Stimulated activated CD4-positive, alpha-beta T cell treated with anti-CD3 and anti-CD28 coated beads, Interleukin-15, amount 100 ng/mL, for 1 hour (primary cell): ENCODE measurements at places on chromosomes 13 and 19.
A peak's percentile ranks its signal among the peaks of the same experiment; 100 is the strongest.

DNA sequence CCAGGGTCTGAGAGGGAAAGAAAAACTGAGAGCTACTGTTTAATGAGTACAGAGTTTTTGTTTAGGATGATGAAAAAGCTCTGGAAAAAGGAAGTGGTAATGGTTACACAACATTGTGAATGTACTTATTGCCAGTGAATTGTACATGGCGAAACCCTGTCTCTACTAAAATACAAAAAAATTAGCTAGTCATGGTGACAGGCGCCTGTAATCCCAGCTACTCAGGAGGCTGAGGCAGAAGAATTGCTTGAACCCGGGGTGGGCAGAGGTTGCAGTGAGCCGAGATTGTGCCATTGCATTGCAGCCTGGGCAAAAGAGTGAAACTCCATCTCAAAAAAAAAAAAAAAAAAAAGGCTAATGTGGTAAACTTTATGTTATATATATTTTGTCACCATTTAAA lies 96.3 kb downstream of the VWA8 start:
- DNase-seq = no peak

- DNase-seq = no peak
Observed at GRCh38 chr13:32311188-32311897, 3.8 kb downstream of the ZAR1L start.

DNA sequence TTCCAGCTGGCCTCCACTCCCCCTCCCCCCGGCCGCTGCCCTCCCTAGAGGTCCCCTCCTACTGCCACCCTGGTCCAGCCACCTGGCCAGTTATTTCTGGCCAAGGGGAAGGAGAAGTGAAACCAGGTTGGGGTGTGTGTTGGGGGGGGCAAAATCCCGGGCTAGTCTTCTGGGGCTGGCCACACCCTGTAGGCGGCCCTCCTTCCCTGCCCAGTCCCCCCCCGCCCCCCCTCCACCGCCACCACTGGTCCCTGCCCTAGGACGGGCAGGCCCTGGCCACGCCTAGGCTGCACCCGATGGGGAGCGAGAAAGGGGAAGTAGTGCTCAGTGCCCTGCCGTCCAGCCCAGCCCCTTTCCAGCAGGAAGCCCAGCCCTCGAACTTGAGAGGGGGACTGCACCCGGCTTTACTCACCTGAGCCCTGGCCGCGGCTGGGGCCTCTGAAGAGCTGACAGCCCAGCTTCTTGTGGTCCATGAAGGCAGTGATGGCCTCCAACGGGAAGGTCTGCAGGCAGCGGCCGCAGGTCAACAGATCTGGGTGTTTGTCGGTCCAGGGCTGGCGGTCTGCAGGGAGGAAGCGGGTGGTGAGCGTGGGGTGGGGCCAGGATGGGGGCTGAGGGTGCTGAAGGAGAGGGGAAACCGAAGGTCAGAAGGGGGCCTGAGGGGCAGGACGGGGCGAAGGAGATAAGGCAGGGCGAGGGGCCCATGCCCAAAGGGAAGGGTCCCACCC lies 813 bp downstream of the ZNF296 start:
- DNase-seq = no peak

DNA sequence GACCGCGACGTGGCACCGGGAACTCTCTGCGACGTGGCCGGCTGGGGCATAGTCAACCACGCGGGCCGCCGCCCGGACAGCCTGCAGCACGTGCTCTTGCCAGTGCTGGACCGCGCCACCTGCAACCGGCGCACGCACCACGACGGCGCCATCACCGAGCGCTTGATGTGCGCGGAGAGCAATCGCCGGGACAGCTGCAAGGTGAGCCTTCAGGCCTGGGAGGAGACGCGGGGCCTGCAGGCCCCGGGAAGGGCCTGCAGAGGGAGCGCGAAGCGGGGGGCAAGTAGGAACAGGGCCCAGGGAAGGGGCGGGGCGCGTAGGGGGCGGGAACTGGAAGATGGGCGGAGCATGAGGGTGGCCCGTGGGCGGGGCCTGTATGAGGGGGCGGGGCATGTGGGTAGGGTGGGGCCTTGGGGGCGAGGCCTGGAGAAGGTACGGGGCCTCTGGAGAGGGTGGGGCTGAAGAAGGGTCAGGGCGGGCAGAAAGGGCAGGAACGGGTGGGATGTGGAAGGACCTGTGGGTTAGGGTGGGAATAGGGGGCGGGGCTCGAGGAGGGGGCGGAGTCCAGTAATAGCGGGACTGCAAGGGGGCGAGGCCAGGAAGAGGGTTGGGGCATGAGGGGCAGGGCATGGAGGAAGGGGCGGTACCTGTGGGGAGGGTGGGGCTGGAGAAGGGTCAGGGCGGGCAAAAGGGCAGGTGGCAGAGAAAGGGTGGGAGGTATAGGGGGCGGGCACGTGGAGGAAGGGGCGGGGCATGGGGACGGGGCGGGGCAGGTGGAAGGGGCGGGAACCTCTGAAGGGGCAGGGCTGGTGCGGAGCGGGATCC lies 2.5 kb downstream of the CFD start:
- DNase-seq = peak; percentile 36

GRCh38 chr13:106362707-106363106 lies 172.8 kb downstream of the EFNB2 start:
- no peak for DNase-seq

DNA sequence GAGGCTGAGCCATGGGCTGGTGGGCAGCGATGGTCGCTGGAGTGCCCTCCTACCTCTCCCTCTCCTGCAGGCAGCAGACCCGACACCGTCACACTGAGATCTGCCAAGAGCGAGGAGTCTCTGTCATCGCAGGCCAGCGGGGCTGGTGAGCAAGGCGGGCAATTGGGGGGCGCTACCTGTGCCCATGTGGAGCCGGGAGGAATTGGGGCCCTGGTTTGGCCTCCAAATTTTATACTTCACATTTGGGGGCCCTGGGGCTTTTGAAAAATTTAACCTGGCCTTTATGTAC lies 9.9 kb downstream of the ARHGAP33 start:
- no peak for DNase-seq
